ENCODE measurements at places on chromosomes 13 and 19.

DNA sequence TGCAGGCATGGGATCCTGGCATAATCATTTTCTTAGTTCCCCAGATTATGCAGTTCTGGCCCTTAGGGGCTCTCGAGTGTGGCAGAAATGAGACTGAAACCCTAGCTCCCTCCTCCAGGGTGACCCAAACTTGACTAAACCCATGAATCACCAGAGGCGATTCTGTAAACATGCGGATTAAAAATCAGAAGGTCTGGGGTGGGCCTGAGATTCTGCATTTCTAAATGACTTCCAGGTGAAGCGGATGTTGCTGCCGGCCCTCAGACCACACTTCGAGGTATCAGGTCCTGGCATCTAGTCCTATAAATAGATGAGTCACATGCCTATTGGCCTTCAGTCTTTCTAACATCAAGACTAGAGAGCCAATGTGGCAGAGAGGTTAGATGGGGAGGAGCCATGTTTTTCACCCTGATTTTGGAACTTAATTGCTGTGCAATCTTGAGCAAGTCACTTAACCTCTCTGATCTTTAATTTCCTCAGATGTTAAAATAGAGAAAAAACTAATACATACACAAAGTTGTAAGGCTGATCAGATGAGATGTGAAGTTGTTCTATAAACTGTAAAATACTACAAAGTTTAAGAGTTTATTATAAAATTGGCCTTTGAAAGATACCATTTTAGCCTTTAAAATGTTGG, 431.2 kb downstream of the FOXO1 start:
- DNase-seq: no peak

- DNase-seq: no peak
Measured at GRCh38 chr13:51068501-51068900, 42.6 kb downstream of the C13orf42 start.

DNA sequence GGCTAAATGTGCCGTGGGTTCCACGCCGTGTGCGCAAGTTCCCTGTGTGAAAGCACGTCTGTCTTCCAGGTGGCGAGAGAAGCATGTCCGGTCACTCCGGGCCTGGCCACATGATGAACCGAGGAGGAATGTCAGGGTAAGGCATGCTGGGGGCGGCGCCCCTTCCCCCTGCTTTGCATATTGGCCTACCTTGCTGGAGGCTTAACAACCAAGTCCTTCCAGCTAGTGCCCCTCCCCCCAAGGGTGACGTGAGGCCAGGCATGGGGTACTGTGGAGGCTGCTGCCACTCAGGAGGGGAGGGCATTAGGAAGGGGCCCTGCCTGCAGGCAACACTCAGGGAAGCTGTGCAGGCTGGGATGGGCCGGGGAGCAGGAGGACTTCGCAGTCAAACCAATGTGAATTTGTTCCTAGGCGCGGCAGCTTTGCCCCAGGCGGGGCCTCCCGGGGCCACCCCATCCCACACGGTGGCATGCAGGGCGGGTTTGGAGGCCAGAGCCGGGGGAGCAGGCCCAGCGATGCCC, 12.5 kb downstream of the MICOS13 start:
- DNase-seq: no peak

- no peak for DNase-seq
Measured at GRCh38 chr19:45924891-45925447, 10.4 kb upstream of the NANOS2 start.

DNA sequence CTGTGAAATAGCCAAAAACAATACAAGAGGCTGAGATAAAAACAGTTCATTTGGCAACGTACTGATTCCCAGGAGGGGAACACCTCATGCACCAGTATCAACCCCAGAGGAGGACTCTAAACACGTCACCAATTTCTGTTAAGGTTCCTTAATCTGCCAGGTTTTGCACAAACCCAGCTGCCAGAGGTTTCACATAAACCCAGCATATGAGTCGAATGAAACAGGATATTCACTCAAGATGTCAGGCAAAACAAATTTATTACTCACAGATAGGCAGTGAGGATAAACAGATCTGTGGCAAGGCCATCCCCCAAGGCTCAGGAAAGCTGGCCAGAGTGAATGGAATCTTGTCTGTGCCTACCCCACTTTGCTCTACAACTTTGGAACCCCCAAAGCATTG, 210.9 kb downstream of the GPC5 start:
- DNase-seq: no peak
